ENCODE measurements at places on chromosomes 4 and X.

GRCh38 chr4:105992641-105993305 is 97.5 kb downstream of the NPNT start:
- DNase-seq: no peak

GRCh38 chr4:184267673-184268583 is 50.3 kb upstream of the ENPP6 start:
- peak; percentile 46 for DNase-seq

- no peak for DNase-seq
These were observed 54.2 kb upstream of the SPANXN3 start for GRCh38 chrX:143571521-143571920.

DNA sequence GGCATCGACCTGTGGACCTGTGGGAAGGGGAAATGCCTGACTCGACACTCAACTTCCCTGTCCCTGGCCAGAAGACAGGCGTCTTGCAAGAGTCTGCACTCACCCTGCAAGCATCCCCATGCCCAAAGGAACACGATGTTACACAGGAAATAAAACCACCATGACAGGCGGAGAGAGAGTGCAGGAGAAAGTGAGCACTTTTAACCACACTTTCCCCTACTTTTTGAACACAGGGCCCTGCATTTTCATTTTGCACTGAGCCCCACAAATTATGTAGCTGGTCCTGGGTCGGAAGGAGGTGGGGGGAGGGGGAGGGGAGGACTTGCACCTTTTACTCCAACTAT is 13.8 kb upstream of the MAN2B2 start:
- no peak for DNase-seq

DNA sequence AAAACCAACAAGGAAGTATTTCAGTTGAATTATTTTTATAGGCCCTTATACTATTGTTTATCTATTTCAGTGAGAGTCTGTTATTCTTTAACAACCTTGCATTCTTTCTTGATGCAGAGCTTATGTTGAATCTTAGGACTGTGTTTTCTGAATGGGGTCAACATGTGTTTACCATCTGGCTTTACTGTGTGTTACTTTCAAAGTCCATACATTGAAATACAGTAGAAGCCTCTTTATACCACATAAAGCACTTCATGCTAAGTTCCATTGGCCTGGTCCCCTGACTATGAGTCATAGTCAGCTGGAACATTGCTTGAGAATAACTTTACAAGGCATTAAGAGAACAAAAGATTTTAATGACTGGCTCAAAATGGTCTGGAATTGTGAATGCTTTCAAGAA is 152.6 kb downstream of the GASK1B start:
- DNase-seq: no peak

DNA sequence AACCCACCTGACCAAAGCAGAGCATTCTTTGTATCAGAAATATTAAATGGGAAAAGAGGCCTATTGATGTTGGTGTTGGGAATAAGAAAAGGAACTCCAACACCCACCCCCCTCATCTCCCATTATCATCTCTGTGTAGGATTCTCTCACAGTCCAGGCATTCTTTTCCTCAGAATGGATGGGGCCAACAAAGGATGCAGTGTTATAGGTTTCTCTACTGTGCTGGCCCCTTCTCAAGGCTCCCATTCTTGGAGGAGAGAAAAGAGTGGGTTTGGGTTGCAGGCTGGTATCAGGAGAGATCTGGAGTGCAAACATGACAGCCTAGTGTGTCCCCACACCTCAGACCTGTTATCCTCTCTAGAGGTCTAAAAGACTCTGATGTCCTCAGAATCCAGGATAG is 59.6 kb downstream of the UGT8 start:
- no peak for DNase-seq

- no peak for DNase-seq
These were observed 77.9 kb downstream of the CXXC4 start for GRCh38 chr4:104416725-104417356.

- no peak for DNase-seq
These were observed 89.3 kb downstream of the APBB2 start for GRCh38 chr4:41124916-41125548.

- no peak for DNase-seq
These were observed 285.0 kb downstream of the SHOX start for GRCh38 chrX:915427-916229.

- no peak for DNase-seq
These were observed 378.5 kb upstream of the MAD2L1 start for GRCh38 chr4:120445186-120445585.

All from stimulated activated CD8-positive, alpha-beta memory T cell treated with anti-CD3 and anti-CD28 coated beads, Interleukin-12 subunit alpha, Interleukin-12 subunit beta, amount 100 ng/mL, for 4 hours (primary cell).